Activated T-cell treated with anti-CD3 and anti-CD28 coated beads, Interleukin-2, amount 50 U/mL, for 72 hours (primary cell): ENCODE measurements at places on chromosomes 7 and 10. TPM values are rescaled to one million over a fixed set of nuclear protein-coding genes. Genes with fewer than 3 reads are reported as not detected.

The FGL2 gene
- total RNA-seq = 0.38 TPM

The CPEB3 gene
- total RNA-seq = 1.7 TPM

The GOLGA7B gene
- total RNA-seq = 0.55 TPM

The DDC gene
- total RNA-seq = not detected

The TRIM50 gene
- not detected for total RNA-seq

The INA gene
- total RNA-seq = 0.46 TPM

The GRID1 gene
- total RNA-seq = not detected

The ANKRD7 gene
- total RNA-seq = 0.74 TPM

DNA sequence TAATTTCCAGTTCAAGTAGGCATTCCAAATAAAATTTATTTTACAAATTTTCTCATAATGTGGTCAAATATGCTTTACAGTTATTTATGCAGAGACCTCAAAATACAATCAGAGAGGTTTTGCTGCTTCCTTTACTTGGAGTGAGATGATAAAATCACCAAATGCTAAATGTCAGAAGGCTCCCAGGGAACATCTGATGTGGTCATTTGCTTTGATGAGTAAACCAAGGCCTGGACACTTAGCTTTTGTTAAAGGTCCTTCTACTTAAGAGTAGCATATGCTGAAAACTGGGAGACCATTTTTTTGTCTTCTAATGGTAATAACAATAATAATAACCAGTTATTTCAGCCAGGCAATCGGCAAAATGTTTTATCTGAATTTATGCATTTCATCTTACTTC, 60.6 kb upstream of the AKR1E2 start:
- no peak for DNase-seq
- H3K27me3 ChIP-seq = peaks cover 28% of the 10 kb centered on the region
- no peak overlapping the region for H3K4me3 ChIP-seq
- no peak overlapping the region for H3K27ac ChIP-seq
- H3K36me3 ChIP-seq = no peaks in the 10 kb centered on the region

GRCh38 chr10:128167926-128168520, 41.8 kb upstream of the MKI67 start:
- DNase-seq = no peak
- H3K27me3 ChIP-seq = peaks cover 9% of the 10 kb centered on the region
- no peaks in the 10 kb centered on the region for H3K4me1 ChIP-seq
- H3K27ac ChIP-seq = no peak overlapping the region
- no peak overlapping the region for H3K4me3 ChIP-seq

- no peak for DNase-seq
- H3K27me3 ChIP-seq = no peaks in the 10 kb centered on the region
- H3K36me3 ChIP-seq = peaks cover 1% of the 10 kb centered on the region
- H3K27ac ChIP-seq = no peak overlapping the region
Observed at GRCh38 chr10:19966751-19967150, 150.5 kb downstream of the PLXDC2 start.

GRCh38 chr7:36546331-36546730, 156.7 kb downstream of the ANLN start:
- DNase-seq = no peak
- no peaks in the 10 kb centered on the region for H3K4me1 ChIP-seq
- no peaks in the 10 kb centered on the region for H3K27me3 ChIP-seq
- H3K27ac ChIP-seq = no peak overlapping the region

DNA sequence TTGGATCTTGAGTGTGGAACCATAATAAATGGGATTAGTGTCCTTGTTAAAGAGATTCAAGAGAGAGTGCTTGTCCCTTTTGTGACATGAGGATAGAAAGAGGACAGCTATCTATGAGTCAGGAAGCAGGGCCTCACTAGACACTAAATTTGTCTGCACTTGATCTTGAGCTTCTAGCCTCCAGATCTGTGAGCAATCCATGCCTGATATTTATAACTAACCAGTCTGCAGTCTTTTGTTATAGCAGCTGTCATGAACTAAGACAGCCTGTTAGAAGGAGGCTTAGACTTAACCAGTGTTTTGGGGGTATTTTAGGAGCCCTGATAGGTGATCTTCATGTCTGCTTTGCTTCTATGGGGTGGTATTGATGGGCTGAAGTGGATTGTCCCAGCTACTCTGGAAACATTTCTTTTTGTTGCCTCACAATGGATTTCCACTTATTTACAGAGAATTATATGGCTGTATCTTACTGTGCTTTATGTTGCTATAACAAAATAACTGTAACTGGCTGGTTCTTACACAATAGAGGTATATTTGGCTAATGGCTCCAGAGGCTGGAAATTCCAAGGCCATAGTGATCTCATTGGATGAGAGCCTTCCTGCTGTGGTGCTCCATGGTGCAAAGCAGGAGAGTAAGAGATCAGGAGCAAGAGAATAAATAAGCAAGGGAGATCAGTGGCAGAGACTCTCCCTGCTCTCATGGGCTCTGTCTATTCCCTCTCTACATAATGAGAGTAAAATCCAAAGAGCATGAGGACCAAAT, 23.4 kb upstream of the AKR1C3 start:
- peaks cover 2% of the 10 kb centered on the region for H3K36me3 ChIP-seq
- no peak overlapping the region for H3K4me3 ChIP-seq
- H3K4me1 ChIP-seq = no peaks in the 10 kb centered on the region
- no peak overlapping the region for H3K27ac ChIP-seq

GRCh38 chr10:72956001-72956400, 1.4 kb upstream of the PLA2G12B start:
- H3K4me1 ChIP-seq = no peaks in the 10 kb centered on the region
- DNase-seq = no peak
- no peak overlapping the region for H3K4me3 ChIP-seq
- no peak overlapping the region for H3K27ac ChIP-seq
- no peaks in the 10 kb centered on the region for H3K27me3 ChIP-seq
- no peaks in the 10 kb centered on the region for H3K36me3 ChIP-seq

DNA sequence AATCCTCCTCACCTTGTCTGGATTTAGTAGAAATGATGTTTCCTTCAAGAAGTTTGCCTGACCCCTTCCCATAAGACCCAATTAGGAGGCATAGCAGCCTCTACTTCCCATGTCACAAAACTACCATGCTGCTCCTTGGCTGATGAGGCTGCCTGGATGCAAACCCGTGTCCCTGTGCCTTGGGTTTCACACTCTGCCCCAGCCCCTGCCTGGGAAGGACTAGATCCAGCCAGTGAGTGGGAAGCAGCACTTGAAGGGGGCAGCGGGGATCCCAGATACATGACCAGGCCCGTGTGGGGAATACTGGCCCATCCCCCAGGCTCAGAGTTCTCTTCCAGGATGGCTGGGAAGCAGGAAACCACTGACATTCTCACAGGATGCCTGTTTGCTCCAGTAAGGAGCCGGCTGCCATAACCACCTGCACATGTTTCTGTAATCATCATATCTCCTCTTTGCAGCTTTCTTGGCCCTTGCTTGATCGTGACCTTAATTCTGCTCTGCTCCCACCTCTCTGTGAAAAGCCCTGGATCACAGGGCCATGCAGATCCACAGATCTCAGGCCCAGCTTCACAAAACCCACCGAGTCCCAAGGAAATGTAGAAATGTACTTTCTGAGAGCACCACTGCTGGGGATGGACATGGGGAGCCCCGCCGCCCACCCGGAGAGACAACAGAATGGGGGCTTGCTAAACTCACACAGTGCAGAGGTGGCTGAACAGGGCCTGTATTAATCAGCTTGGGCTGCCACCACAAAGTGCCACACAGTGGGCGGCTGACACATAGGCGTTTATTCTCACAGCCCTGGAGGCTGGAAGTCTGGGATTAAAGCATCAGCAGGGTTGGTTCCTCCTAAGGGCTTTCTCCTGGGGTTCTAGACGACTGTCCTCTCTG, 287.8 kb upstream of the IGFBP3 start:
- no peak overlapping the region for H3K27ac ChIP-seq
- H3K4me3 ChIP-seq = no peak overlapping the region
- no peak for DNase-seq
- H3K4me1 ChIP-seq = no peaks in the 10 kb centered on the region
- H3K27me3 ChIP-seq = no peaks in the 10 kb centered on the region
- no peaks in the 10 kb centered on the region for H3K36me3 ChIP-seq

DNA sequence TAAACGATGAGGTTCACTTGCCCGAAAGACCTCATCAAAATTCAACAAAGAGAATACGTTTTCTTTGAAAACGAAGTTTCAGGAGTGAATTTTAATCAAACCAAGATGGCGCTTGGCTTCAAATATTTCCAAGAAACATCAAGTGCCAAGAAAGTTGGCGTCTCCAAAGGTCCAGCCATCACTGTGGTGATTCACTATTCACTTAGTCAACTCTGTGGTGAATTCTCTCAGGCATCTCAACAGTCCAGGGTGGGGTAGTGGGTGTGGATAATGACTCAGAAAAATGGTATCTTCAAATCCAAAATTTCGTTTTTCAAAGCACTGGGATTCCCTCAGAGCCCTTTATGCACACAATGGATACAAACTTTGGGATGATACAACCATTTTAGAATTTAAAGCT, 133.1 kb downstream of the SVIL start:
- H3K4me3 ChIP-seq = no peak overlapping the region
- no peaks in the 10 kb centered on the region for H3K36me3 ChIP-seq
- DNase-seq = no peak
- H3K27me3 ChIP-seq = no peaks in the 10 kb centered on the region

GRCh38 chr7:48193421-48193820, 22.2 kb downstream of the ABCA13 start:
- DNase-seq = no peak
- H3K36me3 ChIP-seq = no peaks in the 10 kb centered on the region
- no peaks in the 10 kb centered on the region for H3K27me3 ChIP-seq
- no peaks in the 10 kb centered on the region for H3K4me1 ChIP-seq
- H3K27ac ChIP-seq = no peak overlapping the region
- H3K4me3 ChIP-seq = no peak overlapping the region

GRCh38 chr7:56040730-56041129, 10.5 kb downstream of the PSPH start:
- no peaks in the 10 kb centered on the region for H3K36me3 ChIP-seq
- DNase-seq = no peak
- H3K27ac ChIP-seq = no peak overlapping the region
- H3K4me1 ChIP-seq = no peaks in the 10 kb centered on the region

GRCh38 chr10:123974406-123974805, 82.8 kb upstream of the CPXM2 start:
- H3K4me1 ChIP-seq = no peaks in the 10 kb centered on the region
- H3K27me3 ChIP-seq = peaks cover 71% of the 10 kb centered on the region
- peaks cover 4% of the 10 kb centered on the region for H3K36me3 ChIP-seq
- no peak overlapping the region for H3K27ac ChIP-seq
- DNase-seq = no peak

DNA sequence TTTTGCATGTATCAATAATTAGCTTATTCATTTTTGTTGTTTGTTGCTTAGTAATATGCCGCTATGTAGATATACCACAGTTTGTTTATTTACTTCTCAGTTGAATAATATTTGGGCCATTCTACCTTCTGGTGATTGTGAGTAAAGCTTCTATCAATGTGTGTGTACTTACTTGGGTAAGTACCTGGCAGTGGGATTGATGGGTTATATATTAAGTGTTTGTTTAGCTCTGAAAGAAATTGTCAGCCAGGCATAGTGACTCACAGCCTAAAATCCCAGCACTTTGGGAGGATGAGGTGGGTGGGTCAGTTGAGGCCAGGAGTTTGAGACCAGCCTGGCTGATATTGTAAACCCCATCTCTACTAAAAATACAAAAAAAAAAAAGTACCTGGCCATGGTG, 975.7 kb upstream of the MBL2 start:
- H3K36me3 ChIP-seq = no peaks in the 10 kb centered on the region
- no peaks in the 10 kb centered on the region for H3K27me3 ChIP-seq
- H3K4me3 ChIP-seq = no peak overlapping the region
- no peak for DNase-seq

- no peak overlapping the region for H3K27ac ChIP-seq
- H3K27me3 ChIP-seq = peaks cover 7% of the 10 kb centered on the region
- H3K36me3 ChIP-seq = no peaks in the 10 kb centered on the region
- no peak overlapping the region for H3K4me3 ChIP-seq
- peaks cover 16% of the 10 kb centered on the region for H3K4me1 ChIP-seq
- peak; percentile 5 for DNase-seq
Observed at GRCh38 chr7:24227603-24228359, 56.2 kb upstream of the NPY start.

DNA sequence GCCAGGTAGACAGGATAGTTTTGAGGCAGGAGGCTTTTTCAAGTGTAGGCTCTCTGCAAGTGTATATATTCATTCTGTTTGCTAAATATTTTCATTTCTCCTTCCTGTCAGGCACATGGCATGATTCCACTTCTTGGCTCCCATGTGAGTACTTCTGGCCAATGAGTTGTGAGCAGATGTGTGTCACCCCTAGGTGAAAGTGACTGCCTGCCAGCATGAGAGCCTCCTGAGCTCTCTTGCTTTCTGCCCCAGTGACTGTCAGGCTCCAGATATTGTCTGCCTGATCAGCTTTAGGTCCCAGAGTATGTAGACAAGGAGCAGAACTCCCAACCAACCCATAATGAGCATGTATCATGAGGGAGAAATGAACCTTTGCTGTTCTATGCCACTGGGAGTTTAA, 257.6 kb upstream of the NPY start:
- H3K27ac ChIP-seq = no peak overlapping the region
- H3K27me3 ChIP-seq = no peaks in the 10 kb centered on the region
- H3K4me3 ChIP-seq = no peak overlapping the region
- H3K36me3 ChIP-seq = no peaks in the 10 kb centered on the region

DNA sequence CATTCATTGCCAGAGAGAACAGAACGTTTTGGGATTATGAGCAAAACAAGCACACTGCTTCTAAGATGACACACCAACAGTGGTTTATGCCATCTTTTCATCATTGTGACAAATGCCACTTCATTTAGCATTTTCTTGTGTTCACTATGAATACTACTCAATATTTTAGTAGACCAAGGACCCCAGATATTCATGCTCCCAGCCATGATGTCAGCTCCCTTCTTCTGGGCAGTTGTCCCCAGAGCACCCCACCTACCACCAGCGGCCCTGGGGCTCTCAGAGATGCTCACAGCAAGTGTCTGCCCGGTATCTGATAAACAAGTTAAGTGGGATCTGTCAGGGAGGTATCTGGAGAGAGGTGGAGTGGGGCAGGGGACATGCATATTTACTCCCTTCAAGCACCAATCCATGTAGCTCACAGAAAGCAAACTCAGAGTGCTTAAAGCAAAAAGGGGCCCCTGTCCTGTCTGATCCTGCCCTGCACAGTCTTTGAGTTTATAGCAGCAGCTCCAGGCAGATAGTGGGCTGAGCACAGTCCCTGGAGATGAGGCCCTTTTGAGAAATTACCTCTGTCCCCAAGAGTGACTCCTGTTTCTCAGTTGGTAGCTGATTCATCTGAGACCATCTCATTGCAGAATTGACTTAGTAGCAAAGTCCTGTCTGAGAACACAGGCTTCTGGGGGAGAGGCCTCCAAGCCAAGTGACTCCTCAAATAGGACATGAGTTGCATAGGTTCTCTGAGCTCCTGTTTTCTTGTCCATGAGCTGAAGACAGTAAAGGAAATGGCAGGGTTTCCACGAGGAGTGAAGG, 281.8 kb upstream of the KLF6 start:
- H3K27ac ChIP-seq = no peak overlapping the region
- peaks cover 4% of the 10 kb centered on the region for H3K4me1 ChIP-seq
- no peaks in the 10 kb centered on the region for H3K27me3 ChIP-seq
